ENCODE measurements at places on chromosomes 4 and X.

GRCh38 chr4:17657849-17658248, 43.4 kb downstream of the MED28 start:
- DNase-seq: no peak

- DNase-seq: no peak
Measured at GRCh38 chrX:40055495-40055894, 42.3 kb downstream of the BCOR start.

DNA sequence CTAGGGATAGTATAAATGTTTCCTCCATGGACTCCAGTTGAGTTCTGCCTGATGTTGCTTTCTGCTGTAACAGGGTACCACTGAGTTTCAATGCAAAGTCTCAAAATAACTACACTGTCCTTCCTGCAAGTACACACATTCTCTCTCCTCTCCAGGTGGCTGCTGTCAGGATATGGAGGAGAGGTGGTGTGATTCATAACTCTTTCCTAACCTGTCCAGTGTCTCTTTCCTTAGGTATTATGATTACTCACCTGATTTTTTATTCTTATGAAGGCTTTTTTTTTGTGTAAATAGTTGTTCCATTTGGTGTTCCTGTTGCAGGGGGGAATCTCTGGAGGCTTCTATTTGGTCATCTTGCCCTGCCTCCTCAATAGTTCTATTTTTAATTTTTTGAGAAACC, 39.8 kb upstream of the POF1B start:
- DNase-seq: no peak

DNA sequence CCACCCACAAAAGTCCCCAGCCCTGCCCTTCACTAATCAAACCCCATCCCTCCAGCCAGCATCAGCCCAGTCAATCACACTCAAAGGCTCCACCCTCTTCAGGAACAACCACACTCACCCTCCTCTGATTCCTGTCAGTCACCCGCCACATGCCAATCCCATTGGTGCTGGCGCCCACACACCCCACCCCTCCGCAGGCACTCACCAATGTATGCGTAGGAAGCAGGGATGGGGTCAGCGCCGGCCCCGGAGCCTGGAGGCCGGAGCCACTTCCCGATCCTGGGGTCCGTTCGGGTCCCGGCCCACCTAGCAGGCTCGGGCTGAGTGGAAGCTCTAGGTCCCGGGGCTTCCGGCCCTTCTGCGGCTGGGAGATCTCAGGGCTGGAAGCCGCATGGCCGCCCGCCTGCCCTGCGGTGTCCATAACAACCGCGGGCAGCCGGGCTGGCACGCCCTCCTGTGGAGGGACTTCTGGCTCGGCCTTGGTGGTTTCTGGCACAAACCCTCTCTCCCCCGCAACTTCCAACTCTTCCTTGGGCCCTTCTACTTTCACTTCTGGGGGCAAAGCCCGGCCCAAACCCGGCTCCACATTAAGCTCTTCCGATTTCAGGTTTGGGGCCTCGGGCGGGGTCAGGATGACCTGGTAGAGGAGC, 7.9 kb upstream of the CFP start:
- DNase-seq: peak; percentile 72

GRCh38 chr4:47817275-47817674, 20.6 kb downstream of the CORIN start:
- DNase-seq: no peak

Data from activated naive CD4-positive, alpha-beta T cell treated with anti-CD3 and anti-CD28 coated beads for 36 hours (primary cell).